ENCODE measurements at places on chromosomes 7 and 10.

GRCh38 chr7:379456-380138 lies 89.6 kb downstream of the FOXL3 start:
- DNase-seq = no peak

GRCh38 chr10:33422471-33423153 lies 88.1 kb upstream of the NRP1 start:
- no peak for DNase-seq

DNA sequence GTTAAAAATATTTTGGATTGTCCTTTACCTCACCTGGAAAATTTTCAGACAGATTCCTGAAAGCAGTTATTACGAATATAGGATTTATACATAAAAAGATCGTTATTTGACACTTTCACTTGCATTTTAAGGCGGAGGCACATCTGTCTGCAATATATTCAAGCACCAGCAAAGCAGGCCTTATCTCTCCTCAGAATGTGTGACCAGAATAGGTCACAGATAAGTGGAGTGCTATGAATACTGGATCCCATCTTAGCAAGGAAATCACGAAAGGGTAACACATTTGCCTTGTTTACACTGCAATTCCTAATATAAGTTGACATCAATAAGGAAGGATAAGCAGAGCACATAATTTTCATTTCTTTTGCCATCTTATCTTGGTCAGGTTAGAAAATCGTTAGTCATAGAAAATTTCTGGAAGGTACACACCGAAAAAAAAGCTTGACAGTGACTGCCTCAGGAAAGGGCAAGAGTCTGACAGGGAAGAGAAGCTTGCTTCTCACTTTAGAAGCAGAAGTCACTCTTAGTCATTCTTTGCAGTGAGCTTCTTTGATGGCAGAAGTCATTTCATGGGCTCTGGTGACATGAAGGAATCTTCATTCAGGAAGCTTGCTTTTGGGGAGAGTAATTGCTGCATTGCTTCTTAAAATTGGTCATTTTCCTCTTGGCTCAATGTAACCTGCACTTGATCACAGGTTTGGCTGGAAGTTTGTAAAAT lies 98.1 kb upstream of the STK17A start:
- no peak for DNase-seq

GRCh38 chr7:70131817-70132216 lies 533.5 kb downstream of the AUTS2 start:
- DNase-seq = no peak

- DNase-seq = no peak
These were observed 265.2 kb upstream of the PHF14 start for GRCh38 chr7:10708447-10708846.

GRCh38 chr10:34815185-34816084 lies at the start of gene PARD3:
TSS of gene PARD3 (minus strand) at chr10:34815296. CDS start at chr10:34814995, 301 bp downstream.
- DNase-seq = no peak

DNA sequence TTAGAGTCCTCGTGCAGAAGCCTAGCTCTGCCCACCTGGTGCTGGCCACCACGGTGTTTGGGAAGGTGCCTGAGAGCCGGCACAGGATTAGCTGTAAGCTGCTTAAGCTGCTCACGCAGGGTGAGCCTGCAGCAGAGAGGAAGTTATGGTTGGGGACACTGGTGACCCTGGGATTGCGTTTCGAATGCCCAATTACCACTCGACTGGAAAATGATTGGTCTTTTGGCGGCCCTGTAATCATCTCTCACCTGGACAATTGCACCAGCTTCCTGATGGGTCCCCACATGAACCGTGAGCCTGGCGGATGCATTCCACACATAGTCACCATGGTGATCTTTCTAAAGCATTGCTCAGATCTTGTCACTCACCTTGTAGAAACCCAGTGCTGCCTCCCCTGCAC lies 442.3 kb upstream of the ZMIZ1 start:
- DNase-seq = no peak

DNA sequence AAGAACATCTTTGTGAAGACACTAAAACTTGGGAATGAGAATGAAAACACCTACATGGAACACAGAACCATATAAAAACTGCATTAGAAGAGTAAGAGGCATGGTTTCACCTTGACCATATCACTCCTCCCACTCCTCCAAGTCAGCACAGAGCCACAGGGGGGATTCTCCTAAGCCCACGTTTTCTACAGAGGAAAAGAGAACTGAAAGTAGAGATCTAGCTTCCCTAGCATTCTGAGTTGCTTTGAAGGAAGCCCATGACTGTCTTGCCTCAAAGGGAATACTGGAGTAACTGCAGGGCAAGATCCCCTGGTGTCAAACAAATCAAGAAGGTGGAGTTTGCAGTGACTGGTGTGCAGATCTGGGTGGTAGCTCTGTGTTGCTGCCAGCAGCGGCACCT lies 43.9 kb downstream of the HBP1 start:
- DNase-seq = no peak

DNA sequence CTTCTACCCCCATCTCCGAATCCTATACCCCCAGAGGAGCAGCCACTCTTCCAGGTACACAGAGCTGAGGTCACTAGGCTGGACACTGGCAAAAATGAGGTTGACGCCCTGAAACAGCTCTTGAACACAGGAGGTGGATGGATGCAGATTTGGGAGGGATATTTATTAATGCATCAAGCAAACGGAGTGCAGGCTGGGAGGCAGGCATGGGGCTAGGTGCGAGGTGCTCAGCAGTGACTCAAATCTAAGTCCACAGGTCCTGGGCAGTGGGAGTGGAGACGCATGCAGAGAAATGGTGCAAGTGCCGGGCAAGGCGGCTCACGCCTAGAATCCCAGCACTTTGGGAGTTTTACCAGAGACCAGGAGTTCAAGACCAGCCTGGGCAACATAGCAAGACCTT lies 11.0 kb downstream of the GUSB start:
- no peak for DNase-seq

DNA sequence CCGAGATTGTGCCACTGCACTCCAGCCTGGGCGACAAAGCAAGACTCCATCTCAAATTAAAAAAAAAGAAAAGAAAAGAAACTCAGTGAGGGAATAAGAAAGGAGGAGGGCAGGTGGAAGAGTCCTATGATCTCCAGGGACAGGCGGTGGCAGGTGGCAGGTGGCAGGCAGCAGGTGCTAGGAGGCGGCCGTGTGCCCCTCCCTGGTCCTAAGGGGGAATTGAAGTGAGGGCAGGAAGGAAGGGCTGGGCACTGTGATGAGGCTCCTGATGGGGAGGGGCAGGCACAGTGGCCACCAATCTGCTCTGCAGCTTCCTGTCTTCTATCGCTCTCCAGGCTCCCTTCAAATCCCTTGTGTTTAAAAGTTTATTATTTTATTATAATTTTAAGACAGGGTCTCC lies 41.2 kb upstream of the UBE3C start:
- DNase-seq = no peak

GRCh38 chr7:79547132-79547531 lies 93.7 kb upstream of the MAGI2 start:
- DNase-seq = no peak

Measured in AML-193 (cell line).